ENCODE measurements at places on chromosomes 2 and 18.

DNA sequence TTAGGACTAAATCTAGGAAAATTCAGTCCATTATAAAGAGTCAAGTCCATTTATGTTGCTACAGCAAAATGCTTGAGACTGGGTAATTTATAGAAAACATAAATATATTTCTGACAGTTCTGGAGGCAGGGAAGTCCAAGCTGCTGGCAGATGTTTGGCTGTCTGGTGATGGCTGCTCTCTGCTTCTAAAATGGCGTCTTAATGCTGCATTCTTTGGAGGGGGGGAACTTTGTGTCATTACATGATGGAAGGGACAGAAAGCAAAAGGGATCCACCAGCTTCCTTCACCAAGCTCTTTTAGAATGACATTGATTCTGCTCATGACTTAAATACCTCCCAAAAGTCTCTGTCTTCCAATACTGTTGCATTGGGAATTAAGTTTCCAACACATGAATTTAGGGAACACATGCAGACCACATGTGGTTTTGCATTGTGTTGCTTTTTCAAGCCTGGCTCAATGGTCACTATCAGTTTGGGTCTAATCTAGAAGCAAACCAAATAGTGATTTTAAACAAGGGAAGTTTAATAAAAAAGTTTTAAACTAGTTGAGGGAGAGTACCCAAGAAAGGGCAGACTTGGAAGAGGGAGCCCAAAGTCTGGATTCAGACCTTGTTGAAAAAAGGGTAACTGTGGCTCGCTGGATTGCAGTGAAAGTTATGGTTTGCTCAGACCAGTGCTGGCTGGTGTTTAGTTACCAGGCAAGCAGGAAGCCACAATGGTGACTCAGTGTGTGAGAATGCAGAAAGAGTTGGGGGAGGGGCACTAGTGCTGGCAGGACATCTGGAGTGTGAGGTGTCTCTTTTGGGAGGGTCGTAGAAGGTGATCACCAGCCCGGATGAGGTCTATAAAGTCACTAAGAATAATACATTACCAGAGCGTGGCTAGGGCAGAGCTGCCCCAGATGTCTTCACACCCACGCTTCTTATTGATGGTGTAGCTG lies 30.8 kb downstream of the C18orf54 start:
- no peak for DNase-seq

DNA sequence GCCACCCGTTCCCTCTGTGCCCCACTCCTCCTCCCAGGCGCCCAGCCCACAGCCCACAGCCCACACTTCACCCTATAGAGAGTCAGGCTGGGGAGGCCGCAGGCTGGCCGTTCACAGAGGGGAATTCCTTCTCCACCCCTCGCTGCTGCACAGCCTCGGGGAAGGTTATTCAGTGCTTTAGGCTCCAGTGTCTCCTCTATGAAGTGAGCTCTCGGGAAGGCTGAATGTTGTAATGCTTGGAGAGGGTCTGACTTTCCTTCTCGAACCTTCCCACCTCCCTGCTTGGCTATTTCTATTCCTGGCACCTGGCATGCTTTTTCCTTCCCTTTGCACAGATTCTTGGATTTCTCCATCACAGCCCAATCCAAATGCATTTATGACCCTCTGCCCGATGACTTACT lies 62.5 kb upstream of the SMAD7 start:
- DNase-seq, result no peak

- no peak for DNase-seq
Measured at GRCh38 chr2:197835293-197835692, 30.9 kb downstream of the PLCL1 start.

- no peak for DNase-seq
Measured at GRCh38 chr2:240427729-240428128, 7.7 kb upstream of the GPC1 start.

DNA sequence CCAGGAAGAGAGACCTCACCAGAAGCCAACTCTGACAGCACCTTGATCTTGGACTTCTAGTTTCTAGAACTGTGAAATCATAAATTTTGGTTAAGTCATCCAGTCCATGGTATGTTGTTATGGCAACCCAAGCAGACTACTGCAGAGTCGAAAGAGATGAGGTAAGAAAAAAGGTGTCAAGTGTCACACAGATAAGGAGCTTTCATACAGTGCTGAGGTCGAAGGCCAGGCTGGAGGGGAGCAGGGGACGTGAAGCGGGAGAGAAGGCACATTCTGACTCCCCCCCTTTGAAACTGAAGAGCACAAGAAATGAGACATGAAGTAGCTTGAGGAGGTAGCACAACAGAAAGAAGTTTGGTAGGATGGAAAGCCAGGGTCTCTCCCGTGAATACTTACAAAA lies 110.4 kb downstream of the ALK start:
- DNase-seq, result no peak

- DNase-seq, result no peak
Measured at GRCh38 chr2:205484764-205485163, 197.5 kb upstream of the NRP2 start.

DNA sequence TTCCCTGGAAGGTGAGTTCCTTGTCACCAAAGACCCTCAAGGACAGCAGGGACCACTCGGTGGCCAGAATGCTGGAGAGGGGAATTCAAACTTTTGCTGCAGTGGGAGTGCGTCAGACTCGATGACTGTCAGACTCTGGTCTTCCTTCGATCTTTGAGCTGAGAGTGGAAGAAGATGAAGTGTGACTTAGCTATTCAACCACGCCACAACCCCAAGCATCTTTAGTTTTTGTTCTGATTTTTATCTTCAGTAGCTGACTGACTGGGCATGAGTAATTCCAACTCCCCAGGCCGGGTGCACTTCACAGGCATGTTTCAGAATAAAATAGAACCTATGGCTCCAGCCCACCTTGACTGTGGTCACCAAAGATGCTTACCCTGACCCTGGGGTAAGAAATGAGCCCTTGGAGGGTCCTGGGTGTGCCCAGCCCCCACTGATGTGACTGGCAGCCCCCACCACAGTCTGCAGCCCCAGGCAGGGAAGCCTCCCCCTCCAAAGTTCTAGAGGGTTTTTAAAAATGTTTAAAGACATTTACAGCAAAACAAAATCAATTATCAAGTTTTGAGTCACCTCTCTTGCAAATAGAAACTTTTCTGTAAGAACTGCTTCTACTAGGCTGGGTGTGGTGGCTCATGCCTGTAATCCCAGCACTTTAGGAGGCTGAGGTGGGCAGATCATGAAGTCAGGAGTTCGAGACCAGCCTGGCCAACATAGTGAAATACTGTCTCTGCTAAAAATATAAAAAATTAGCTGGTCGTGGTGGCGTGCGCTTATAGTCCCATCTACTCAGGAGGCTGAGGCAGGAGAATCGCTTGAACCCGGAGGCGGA lies 24.9 kb upstream of the YWHAQ start:
- DNase-seq, result no peak

DNA sequence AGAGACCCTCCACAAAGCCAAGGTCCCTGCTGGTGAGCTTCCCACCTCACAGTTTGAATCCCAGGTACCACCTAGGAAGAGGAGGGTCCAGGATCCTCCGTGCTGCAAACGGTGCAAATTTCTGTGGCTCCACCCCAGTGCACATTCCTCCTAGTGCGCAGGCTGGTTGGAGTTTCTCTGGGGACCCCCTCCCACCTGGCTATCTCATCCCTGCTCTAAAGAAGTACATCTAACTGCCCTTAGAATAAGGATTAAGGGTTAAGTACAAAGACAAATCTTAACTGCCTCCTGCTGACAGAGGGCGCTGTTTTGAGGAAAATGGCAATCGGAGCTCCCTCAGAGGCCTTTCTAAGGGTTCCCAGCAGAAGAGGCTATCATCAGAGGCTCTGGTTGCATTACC lies 109.6 kb upstream of the FSIP2 start:
- no peak for DNase-seq

GRCh38 chr2:130760754-130761751 lies 5.7 kb downstream of the AMER3 start:
- no peak for DNase-seq

DNA sequence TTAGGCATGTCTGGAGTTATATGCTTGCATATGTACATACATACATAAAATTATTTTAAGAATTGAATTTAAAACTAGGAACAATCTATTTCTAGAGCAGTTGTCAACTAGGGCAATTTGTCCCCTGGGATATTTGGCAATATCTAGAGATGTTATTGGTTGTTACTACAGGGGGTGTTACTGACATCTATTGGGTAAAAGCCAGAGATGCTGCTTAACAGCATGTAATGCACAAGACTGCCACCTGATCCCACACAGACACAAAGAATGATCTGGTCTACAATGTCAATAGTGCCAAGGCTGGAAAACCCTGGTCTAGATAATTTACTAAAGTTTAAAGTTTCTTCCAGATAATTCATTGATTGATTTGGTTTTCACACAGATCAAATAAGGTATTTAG lies 185.3 kb downstream of the NYAP2 start:
- DNase-seq, result no peak

DNA sequence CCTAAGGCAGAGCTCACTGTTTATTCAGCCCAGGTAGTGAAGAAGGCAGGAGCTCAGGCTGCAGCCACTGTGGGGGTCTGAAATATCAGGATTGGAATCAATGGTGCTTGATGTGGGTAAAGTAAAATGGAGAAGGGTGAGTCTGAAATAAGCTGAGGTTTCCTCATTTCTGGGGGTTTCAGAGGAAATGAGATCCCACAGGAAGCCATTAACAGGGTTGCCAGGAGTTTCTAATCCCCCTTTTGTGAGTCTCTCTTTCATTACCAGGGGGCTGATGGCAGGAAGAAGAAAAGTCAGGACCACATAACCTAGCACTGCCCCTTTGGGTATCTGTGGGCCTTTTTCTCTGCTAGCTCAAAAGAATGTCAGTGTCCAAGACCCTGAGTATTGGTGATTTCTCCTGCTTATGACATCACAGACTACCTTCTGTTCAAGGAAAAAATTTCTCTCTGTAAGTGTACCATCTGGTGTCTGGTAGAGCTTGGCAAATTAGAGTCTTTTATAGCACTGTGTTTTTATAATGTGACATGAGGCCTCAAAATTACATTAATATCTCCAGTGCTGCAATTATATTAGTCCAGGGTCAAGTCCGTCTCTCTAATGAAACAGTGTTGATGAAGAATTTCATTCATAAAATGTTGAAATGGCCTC lies 56.0 kb downstream of the LBH start:
- no peak for DNase-seq

DNA sequence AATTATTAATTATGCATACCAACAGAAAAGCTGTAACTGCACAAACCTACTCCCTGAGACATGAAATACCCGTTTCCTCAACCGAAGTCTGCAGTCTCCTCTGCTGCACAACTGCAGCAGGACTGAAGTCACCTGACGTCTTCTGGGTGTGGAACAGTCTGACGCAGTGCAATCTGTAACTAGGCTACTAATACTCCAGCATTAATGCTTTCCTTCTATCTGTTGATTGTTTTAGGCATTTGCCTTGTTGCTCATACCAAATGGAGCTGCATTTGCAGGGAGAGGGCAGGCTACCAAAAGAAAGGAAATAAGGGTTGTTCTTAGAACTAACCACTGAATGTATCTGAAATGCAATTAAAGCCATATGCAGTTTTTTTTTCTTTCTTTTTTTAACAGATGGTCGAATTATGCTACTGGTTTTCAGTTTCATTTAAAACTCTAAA lies 40.1 kb downstream of the RTN4 start:
- DNase-seq, result peak; percentile 77

DNA sequence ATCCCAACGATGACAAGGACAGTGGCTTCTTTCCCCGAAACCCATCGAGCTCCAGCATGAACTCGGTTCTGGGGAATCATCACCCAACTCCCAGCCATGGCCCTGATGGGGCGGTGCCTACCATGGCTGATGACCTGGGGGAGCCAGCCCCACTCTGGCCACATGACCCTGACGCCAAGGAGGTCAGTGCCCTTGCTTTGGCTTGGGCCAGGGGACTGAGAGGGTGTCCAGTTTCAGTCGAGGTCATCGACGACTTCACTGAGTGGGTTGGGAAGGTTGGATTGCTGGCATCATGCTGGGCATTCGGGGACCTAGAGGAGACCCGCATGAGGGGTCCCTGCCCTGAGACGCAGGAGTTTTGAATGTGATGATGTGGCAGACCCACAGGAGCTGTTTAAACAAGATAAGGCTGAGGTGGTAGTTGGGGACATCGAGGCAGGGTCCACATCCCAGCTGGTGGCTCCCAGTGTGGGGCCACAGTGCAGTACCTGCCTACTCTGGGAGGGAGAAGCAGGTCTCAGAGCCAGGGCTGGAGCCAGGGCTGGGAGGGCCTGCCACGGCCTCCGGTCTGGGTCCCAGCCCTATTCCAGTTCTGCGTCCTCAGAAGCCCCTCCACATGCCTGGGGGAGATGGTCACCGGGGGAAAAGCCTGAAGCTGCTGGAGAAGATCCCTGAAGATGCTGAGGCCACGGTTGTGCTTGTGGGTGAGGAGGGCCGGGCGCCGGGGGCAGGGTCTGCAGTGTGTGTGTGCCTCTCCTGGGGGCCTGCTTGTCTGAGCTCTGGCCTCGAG lies 6.0 kb downstream of the SLC4A3 start:
- no peak for DNase-seq

DNA sequence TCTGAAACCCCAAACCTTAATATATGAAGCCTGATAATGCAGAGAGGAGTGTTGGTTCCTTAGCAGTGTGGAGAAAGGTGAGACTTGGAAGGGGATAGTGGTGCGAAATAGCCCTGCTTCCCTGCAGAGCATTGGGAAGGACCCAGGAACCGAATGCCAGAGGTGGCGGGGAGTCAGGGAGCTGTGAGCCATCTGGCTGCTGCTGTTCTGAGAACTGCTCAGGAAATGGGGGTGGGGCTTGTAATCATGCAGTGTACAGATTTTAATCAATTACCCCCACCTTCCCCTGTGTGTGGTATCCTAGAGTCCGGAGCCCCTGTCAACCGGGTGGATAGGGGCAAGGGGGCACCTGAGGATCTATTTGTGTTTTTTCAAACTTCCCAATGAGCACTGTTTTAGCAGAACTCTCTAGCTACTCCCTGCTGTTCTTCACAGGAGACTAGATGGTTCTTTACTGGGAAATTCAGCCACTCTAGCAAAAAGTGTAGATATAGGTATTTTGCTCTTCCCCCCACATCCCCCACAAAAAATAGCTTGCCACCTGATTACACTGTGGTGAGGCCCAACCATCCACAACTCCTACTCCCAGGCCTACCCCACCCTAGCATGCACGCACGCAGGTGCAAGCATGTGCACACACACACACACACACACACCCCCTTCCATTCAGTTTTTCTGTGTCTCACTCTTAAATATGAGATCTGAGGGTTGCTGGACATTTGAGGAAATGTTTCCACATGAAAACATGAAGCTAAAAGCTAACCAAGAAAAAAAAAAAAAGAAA lies 30.1 kb upstream of the MBOAT2 start:
- DNase-seq, result no peak

- DNase-seq, result peak; percentile 2
Measured at GRCh38 chr2:187299122-187299906, 148.7 kb downstream of the CALCRL start.

Data from tongue (tissue), 3 donors.